CD4-positive, alpha-beta T cell treated with Interleukin-10 for 1 hour (primary cell): ENCODE measurements at places on chromosomes 16 and 17.

DNA sequence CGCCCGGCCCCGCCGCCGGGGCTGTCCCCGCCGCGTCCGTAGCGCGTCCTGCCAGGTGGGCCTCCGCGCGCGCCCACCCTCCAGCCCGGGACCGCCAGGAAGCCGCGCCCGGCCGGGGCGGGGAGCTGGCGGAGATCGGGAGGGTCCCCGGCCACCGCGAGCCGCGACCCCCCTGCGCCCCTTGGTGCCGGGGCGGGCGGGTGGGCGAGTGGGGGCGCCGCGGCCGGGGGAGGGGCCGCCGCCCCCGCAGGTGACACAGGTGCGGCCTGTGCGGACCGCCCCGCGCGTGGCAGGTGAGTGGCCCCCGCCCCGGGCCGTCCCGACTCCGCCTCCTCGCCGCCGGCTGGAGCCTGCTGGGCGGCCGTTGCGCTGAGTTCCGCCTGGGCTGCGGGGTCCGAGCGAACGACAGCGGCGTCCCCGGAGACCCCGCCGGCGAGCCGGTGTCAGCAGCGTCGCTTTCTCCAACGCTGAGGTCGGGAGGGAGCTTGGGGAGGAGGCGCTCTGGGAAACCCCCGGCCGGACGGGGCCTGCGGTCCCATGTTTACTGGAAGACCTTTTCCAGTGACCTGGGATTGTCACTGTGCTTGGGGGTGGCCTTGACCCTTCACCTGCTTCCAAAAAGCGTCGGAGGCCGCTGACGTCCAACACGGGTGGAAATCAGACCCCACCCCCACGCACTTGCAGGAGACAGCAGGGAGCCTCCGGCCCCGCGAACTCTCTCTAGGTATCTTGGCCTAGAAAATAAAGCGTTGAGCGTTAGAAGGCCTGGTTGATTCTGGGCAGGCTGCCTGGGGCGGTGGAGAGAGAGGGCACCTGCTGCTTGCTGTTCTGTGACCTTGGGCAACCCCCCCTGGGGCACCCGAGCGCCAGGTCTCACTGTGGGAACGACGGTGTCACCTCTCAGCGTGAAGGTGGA, 542 bp downstream of the KLHL36 start:
- DNase-seq = peak; percentile 62

- DNase-seq = no peak
Observed at GRCh38 chr17:9350080-9350479, 225.5 kb downstream of the STX8 start.

DNA sequence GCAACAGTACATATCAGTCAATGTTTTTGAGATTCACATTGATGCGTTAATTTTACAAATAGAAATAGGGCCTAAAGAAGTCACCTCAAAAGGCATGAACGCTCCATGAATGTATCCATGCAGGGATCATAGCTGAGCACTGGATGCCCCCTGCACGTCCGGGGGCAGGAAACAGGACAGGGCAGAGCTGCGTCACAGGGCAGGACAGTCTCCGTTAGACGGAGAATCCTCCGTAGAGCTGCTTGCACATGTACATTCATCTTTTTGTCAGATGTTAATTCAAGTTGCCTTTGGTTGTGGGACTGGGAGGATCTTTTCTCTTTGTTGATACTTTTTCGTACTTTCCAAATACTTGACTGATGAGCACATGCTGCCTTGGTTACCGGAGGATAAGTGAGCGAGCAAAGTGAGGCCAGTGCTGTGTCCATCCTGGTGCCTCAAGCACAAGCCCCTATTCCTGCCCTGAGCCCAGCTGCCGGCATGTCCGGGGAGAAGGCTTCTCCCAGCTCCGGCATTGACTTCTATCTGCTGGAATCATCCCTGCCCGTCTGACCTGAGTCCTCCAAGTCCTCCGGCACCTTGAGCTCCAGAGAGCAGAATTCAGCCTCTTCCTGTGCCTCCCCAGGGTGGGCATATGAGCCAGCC, 15.0 kb downstream of the GAA start:
- no peak for DNase-seq

DNA sequence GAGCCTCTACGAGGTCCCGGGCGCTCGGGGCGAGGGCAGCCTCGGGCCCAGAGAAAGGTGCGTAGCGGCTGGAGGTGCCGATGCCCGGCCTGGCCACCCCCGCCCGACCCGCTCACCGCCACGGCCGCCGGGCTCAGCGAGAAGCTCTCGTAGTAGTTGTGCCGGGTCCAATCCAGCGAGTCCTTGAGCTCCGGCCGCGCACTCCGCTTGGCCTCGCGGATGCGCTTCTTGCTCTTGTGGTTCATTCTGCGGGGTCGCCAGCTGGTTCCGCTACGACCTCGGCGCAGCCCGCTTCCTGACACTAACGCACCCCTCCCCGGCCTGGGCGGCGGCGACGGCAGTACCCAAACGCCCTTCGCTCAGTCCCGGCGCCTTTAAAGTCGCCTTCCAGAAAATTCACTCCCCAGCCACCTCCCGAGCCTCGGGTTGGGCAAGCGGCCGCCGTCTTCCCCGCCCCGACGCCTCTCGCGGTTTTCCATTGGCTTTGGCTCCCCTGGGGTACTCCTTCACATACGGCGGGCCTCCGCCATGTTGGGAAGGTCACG, at the start of gene JMJD6:
TSS of gene JMJD6 (minus strand) at position 376 of the 545 bp plus-strand sequence. CDS start at position 245, 131 bp downstream.
- peak; percentile 97 for DNase-seq
